Myocyte (in vitro differentiated cells): ENCODE measurements at places on chromosomes 2 and 18. TPM values are rescaled to one million over a fixed set of nuclear protein-coding genes. Genes with fewer than 3 reads are reported as not detected.

The XRCC5 gene
- total RNA-seq: 278 and 290 TPM in 2 replicates

The DPP10 gene
- not detected in 2 replicates for total RNA-seq

The PELI1 gene
- total RNA-seq: 3.3 and 4.4 TPM in 2 replicates

The CCDC150 gene
- total RNA-seq: 2.0 and 7.6 TPM in 2 replicates

DNA sequence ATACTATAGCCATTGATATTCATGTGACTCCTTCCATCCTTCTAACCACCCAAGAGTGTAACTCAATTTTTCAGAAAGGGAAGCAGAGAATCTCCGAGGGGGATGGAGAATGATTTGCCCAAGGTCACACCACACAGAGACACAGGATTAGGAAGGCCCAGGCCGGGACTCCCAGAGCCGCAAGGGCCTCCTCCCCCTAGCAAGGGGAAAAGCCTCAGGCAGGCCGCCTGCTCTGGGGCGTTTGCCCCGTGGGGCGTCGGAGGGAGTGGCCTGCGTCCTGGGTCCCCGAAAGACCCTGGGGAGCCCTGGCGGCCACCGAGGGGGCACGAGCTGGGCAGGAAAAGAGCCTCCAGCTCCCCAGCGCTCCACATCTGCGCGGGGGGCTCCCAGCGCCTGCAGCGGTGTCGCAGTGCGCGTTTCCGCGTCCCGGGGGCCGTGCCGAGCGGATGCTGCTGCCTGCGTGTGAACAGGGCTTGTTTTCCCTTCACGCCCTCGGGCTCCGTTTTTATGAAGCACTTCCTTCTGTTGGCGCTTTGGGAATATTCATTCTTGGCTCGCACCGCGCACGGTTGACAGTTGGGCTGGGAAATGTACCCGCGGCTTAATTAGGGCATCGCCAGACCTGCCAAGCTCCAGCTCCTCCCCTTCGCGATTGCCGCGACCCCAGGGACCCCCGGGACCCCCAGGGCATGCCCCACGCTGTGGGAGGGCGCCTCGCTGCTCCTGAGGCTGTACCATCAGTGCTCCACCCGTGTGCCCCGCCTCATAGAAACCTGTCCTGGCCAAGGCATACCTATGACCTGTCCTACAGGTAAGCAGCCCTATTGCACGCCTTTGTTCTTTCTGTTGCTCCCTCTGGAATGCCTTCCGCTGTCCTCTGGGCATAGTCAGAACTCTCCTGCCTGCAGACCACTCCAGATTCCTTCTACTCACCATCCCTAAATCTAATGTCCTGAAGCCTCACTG lies 158.9 kb upstream of the GLI2 start:
- no peak for DNase-seq

GRCh38 chr18:50469380-50469781 lies 90.5 kb upstream of the MAPK4 start:
- DNase-seq: no peak

DNA sequence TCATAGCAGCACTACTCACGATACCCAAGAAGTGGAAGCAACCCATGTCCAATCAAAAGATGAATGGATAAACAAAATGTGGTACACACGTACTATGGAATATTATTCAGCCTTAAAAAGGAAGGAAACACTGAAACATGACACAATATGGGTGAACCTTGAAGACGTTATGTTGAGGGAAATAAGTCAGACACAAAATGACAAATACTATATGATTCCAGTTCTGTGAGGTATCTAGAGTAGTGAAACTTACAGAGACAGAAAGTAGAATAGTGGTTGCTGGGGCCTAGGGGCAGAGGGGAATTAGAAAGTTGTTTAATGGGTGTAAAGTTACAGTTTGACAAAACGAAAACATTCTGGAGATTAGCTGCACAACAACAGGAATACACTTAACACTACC lies 24.7 kb downstream of the TLK1 start:
- DNase-seq: no peak

The ADD2 gene
- not detected in 2 replicates for total RNA-seq

DNA sequence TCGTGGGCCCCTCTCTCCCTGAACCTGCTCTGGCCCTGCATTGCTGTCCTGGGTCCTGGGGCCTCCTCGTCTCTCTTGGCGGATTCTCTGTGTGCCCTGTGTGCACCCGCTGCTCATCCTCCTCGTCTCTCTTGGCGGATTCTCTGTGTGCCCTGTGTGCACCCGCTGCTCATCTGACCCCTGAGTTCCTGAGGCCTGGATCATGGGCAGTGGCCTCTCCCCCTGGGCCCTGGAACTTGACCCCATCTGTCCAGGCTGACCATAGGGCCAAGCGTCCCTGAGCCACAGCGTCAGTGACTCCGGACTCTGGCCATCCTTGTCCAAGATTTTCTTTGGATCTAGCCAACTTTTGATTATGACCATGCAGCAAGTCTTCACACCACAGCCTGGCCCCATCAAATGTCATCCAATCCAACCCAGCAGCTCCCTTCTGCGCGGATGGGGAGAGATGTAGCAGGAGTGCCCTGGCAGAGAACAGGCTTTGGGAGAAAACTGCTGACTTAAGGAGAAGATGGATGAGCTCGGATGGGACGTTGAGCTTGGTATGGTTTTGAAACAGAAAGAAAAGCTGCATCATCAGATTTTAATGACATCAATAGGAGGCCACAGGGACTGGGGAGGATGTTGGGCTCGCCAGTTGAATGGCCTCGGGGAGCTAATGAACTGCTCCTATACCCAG lies 455.1 kb upstream of the HS6ST1 start:
- DNase-seq: no peak

GRCh38 chr2:50455351-50455939 lies 576.5 kb downstream of the NRXN1 start:
- DNase-seq: no peak

The CCDC148 gene
- total RNA-seq: 0.26 and 0.29 TPM in 2 replicates

The ZAP70 gene
- total RNA-seq: 2.2 and 2.3 TPM in 2 replicates

DNA sequence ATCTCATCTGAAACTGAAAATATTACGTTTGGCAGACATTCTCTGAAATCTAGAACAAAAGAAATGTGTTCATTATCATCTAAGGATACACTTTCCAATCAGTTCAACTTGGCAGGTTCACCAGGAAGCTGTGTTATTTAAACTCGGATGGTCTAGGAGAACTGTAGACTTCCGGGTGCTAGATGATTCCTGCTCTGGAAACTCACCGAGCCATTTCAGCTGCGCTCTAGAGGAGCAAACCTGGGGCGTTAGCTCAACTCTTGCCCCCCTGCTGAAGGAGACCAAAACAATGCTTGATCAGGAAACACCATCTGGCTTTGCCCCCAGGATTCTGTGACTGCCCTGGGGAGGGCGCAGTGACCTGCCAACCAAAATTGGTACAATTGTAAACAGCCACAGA lies 22.9 kb downstream of the MLPH start:
- DNase-seq: no peak

The ABCB11 gene
- total RNA-seq: 0.05 TPM in 1 of 2 replicates, not detected in the other

DNA sequence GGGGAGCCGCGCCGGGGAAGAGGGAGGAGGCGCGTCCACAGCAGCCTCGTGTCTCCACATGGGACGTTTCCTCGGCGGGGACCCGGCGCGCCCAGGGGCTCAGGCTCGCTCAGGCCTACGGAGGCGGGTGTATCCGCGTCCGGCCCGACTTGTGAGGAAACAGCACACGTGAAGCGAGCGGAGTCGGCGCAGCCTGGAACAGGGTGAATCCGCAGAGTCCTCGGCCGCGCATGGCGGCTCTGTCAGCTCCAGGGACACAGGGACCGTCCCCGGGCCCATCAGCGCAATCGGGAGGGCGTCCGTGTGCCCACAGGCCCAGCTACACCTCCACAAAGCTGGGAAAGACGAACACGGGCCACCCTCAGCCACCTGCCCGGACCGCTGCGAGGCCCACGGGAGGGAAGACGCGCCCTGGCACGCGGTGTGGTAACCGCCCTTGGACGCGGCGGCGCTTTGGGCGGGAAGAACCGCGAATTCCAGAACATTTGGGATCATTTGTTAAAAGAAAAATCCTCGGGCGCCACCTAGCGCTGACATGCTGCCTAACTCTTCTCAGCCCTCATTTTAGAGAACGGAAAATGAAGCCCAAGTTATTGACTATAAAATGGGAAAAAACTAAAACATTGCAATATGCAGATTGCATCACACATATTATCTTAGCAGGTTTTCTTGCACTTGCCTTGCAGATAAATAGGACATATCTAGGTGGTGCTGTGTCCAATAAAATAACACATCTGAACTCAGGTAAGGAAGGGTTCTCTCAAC lies 40.4 kb downstream of the TMEM18 start:
- DNase-seq: peak; percentile 67

GRCh38 chr2:71499691-71500090 lies 46.3 kb downstream of the DYSF start:
- DNase-seq: peak; percentile 78

The REG3G gene
- total RNA-seq: not detected in 2 replicates

- no peak for DNase-seq
These were observed 241.6 kb downstream of the SUCLG1 start for GRCh38 chr2:84217456-84217855.

The GLI2 gene
- total RNA-seq: 0.68 and 0.86 TPM in 2 replicates

- DNase-seq: no peak
These were observed 154.2 kb downstream of the MIB1 start for GRCh38 chr18:21894619-21895367.

DNA sequence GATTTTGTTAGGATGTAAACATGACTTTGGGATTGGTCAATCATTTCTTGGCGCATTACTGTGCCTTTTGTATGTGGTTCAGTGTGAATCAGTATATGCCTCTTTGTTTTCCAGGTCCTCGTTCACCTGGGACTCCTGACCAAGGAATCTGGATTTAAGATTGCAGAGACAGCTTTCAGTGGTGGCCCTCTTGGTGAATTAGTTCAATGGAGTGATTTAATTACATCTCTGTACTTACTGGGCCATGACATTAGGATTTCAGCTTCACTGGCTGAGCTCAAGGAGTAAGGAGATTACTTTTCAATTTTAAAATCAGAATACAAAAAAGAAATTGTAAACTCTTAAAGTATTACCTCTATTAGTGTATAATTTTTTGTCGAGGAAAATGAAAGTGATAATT lies 87.6 kb downstream of the MGAT5 start:
- DNase-seq: no peak

The PIEZO2 gene
- total RNA-seq: 7.5 and 10.7 TPM in 2 replicates

The ADNP2 gene
- 9.8 and 10.0 TPM in 2 replicates for total RNA-seq

GRCh38 chr2:236772220-236772837 lies 202.7 kb downstream of the ACKR3 start:
- no peak for DNase-seq

DNA sequence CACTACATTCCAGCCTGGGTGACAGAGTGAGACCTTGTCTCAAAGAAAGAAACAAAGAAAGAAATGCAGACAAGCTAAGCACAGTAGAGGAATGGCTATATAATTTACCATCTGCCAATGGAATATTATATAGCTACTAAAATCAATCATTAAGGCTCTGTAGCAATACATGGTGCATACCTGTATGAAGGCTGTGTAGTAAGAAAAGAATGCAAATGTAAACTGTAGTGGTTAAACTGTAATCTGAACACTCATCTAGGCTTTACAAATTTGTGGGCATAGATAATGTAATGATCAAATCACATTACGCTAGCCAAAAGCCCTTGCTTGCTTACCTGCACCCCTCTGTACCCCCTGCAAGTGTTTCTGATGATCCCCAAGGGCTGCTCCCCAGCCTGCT lies 230.9 kb downstream of the LTBP1 start:
- no peak for DNase-seq

GRCh38 chr2:119198240-119198840 lies 25.3 kb upstream of the STEAP3 start:
- DNase-seq: peak; percentile 86

- DNase-seq: no peak
These were observed 47.0 kb downstream of the CRYGD start for GRCh38 chr2:208077276-208077675.

GRCh38 chr18:12652861-12653401 lies 5.0 kb downstream of the SPIRE1 start:
- peak; percentile 70 for DNase-seq

The ST8SIA5 gene
- total RNA-seq: 3.0 and 3.6 TPM in 2 replicates

DNA sequence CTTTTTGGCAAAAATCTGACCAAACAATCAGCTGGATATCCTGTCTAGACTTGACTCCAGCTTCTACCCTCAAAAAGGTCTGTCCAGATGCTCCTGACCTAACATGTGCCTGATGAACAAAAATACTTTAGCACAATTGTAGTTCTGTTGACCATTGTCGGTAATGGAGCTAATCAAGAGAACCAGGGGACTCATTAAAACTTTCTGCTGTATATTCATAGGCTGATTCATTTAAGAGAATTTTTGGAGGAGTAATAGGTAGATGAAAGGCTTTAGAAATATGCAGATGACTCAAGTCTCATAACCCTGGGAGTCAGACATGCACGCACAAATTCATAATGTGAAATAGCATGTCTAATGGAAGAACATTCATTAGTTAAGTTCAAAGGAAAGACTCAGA lies 514.2 kb downstream of the TXNL1 start:
- no peak for DNase-seq

The SKA1 gene
- 0.10 and 0.11 TPM in 2 replicates for total RNA-seq

The MDH1B gene
- total RNA-seq: 0.32 and 1.1 TPM in 2 replicates

DNA sequence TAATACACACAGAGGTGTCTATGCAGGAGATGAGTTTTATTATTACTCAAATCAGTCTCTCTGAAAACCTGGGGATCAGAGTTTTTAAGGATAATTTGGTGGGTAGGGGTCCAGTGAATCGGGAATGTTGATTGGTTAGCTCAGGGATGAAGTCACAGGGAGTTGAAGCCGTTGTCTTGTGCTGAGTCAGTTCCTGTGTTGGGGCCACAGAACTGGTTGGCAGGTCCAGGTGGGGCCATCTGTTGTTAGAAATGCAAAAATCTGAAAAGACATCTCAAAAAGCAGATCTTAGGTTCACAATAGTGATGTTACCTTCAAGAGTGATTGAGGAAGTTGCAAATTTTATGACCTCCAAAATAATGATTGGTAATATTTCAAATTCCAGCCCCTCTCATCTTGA lies 86.9 kb downstream of the VSNL1 start:
- DNase-seq: no peak

- no peak for DNase-seq
These were observed 5.4 kb downstream of the SNORC start for GRCh38 chr2:232875256-232876121.

- DNase-seq: no peak
These were observed 51.9 kb downstream of the CACNB4 start for GRCh38 chr2:152046940-152047339.

The SLC4A3 gene
- total RNA-seq: 4.3 and 7.0 TPM in 2 replicates

GRCh38 chr2:128179461-128179755 lies 88.4 kb downstream of the UGGT1 start:
- no peak for DNase-seq

DNA sequence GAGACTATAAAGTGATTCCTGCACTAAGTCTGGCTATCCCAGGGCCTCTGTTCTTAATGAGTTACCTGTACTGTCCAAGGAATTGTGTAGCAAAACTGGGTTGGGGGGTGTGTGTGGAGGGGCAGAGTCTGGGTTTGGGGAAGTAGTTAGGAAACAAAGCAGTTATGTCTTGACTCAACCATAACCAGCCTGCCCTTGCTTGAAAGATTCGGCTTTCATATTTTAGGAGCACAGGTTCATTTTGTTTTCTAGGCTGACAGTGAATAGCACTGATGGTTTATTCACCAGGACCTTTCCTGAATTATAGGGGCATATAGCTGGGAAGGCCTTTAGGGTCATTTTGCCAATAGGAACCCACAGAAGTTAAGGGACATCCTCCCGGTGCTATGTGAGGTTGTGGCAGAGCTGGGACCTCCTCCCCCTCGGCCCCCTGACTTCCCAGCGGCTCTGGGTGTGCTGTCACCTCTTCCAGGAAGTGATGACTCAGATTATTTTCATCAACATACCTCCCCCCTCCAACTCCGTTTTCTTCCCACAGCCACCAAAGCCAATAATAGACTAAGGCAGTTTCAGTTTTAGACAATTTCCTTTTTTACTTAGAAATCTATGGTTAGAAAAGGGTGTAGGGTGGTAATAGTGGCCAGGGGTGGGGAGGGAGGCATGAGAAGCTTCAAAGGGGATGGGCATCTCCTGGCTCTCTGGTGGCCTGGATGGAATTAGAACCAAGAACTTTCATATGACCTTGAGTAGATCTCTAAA lies 44.8 kb downstream of the SETBP1 start:
- DNase-seq: peak; percentile 47
